ENCODE measurements at places on chromosomes 4 and X. TPM values are rescaled to one million over a fixed set of nuclear protein-coding genes. Genes with fewer than 3 reads are reported as not detected.

NCAPG gene
- 0.92 TPM for total RNA-seq

GPRASP1 gene
- 21.4 TPM for total RNA-seq

STPG2 gene
- total RNA-seq = 2.8 TPM

TMEM271 gene
- not detected for total RNA-seq

DNA sequence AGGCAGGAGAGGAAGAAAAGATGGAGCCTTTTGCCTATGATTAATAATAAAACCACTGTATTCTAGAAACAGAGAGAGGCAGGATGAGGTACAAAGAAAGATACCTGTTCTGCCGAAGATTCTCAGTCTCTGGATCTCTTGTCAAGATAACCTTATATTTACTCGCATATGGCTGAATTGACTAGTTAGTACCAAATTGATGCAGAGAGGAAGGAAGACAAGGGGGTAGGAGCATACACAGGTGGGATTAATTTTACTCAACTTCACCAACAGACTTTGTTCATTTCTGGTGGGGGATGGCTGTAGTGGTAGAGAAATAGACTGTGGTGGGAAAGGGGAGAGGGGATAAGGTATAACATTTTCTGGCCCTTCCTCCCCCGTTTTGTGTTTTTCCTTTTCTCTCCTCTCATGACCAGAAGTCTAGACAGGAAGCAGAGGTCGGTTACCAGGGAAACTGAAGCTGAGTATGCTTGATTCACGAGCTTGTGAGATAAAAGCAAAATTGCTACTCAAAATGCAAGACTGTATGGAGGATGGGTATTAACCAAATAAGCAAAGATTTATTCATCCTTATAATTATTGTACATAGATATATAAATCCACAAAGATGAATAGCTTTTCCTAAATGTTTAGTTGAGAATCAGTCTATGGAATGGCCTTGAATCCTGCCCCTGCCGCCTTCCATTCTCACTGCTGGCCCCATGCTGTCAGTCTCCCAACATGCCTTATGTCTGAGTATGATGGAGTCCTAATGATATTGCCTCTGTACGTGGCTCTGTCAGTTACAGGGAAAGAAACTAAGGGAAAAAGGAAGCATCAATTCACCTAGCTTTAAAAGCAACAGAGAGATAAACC lies 17.8 kb upstream of the PAGE2B start:
- H3K27me3 ChIP-seq = no peaks in the 10 kb centered on the region
- H3K4me3 ChIP-seq = no peak overlapping the region
- H3K36me3 ChIP-seq = no peaks in the 10 kb centered on the region
- no peak for DNase-seq

Measured in thyroid gland (tissue), 4 donors.